Left lung (tissue), 14 donors: ENCODE measurements at places on chromosomes 11 and 22.

- no peak for DNase-seq
Measured at GRCh38 chr22:44658311-44658953, 43.6 kb upstream of the PRR5 start.

DNA sequence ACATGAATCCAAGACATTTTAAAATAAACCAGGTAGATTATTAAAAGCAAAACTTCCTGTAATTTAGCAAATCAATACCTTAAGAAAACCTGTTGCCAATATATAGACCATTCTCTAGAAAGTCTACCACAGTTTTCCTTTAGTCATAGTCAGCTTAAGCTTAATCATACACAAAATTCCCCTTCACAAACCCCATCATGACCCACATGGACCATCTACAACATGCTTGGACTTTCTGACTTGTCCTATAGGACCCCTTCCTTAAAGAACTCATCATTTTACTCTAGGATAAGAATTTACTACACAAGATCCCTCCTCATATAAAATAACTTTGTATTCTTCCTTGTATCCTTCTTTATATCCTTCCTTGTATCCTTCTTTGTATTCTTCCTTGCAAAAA, 16.2 kb upstream of the RNASEH2C start:
- no peak for DNase-seq

DNA sequence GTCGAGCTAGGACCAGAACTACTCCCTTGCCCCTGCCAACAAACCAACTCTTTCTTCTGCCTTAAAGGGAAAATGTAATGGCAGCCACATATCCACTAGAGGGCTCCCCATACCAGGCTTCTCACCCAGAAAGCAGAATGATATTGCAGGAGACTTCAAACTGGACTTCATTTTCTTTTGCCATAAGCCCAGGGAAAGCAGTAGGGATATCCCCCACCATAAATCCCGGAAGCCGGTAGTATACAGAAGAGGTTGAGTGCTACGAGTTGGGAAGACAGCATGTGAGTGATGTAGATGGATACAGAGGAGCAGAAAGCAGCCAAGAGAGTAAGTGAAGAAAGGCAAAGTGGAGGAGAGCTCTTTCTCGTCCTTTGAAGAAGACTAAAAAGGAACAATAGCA, 12.1 kb downstream of the PLAAT5 start:
- DNase-seq = peak; percentile 76

GRCh38 chr22:42924436-42924835, 67.4 kb upstream of the ARFGAP3 start:
- no peak for DNase-seq

- no peak for DNase-seq
Measured at GRCh38 chr22:42172773-42173172, 42.2 kb upstream of the CYP2D6 start.
